ENCODE measurements at places on chromosomes 6 and 20.
A peak's percentile ranks its signal among the peaks of the same experiment; 100 is the strongest.

- DNase-seq: no peak
Observed at GRCh38 chr6:16969699-16970655, 131.9 kb upstream of the STMND1 start.

- no peak for DNase-seq
Observed at GRCh38 chr6:98787961-98788360, 46.4 kb upstream of the POU3F2 start.

DNA sequence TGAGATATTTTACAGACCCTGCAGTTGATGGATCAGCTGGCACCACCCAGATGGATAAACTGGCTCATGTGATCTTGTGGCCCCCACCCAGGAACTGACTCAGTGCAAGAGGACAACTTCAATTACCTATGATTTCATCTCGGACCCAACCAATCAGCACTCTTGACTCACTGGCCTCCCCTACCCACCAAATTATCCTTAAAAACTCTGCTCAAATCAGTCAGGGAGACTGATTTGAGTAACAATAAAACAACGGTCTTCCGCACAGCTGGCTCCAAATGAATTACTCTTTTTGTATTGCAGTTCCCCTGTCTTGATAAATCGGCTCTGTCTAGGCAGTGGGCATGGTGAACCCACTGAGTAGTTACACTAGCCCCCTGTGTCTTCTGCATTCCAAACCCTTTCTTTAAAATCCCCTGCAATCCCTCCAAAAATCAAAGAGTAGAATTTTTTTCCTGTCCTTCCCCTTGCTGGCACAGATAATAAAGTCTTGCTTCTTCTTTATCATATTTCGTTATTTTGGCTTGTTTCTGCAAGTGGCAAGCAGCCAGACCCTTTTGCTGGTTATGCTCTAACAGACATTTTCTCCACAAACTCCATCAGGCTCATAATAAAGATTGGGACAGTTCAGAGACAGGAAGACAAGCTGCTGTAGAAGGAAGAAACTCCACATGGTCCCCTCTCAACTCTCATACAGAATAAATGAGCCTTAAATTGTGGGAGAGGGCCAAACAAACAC, 48.3 kb downstream of the OR2B6 start:
- no peak for DNase-seq

GRCh38 chr20:25738198-25738597, 41.5 kb upstream of the ZNF337 start:
- DNase-seq: no peak

DNA sequence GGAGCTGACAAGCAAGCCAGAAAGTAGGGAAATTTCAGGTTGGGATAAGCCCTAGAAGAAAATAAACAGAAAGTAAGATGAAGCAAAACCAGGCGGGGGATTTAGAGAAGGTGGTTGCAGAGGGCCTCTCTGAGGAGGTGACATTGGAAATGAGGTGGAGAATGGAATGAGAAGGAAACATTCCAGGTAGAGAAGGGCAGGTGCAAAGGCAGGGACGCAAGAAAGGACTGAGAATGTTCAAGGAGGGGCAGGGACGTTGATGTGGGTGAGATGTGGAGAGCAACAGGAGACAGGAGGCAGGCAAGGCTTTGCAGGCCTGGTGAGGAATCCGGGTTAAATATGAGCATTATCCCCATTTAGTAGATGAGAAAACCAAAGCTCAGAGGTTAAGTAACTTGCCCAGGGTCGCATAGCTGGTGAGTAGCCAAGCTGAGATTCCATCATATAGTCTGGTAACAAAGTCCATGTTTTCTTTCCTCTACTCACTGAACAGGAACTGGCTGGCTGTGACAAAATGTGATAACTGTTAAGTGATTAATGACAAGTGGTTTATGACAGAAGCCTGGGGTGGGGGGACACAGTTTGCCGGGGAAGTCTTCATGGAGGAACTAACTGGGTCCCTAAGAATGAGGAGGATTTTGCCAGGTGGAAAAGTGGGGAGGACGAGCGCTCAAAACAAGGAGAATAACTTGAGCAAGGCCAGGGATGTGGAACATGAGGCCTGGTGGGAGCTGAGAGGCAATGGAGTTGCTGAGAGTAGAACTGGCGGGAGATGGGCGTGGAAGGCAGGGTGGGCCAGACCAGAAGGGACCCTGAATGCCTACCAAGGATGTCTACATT, 32.6 kb downstream of the MRPL14 start:
- DNase-seq: no peak

- DNase-seq: no peak
Observed at GRCh38 chr20:19056909-19057308, 155.5 kb upstream of the SLC24A3 start.

DNA sequence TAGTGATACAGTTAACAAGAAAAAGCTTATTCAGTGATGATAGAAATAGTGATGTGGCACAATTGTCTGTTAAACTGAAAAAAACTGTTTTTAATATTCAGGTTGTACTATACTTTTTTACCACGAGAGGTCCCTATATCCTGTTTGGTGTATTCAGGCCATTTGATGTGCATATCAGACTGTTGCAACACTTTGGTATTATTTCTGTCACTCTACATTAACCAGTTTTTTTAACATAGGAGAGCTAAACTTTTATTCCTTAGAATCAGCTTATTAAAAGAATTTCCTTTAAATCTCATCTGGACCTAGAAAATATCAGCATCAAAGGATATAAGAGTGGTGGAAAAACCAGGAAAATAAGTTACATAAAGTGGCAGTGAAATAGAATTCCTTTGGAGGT, 36.8 kb downstream of the TSPYL4 start:
- DNase-seq: peak; percentile 10

DNA sequence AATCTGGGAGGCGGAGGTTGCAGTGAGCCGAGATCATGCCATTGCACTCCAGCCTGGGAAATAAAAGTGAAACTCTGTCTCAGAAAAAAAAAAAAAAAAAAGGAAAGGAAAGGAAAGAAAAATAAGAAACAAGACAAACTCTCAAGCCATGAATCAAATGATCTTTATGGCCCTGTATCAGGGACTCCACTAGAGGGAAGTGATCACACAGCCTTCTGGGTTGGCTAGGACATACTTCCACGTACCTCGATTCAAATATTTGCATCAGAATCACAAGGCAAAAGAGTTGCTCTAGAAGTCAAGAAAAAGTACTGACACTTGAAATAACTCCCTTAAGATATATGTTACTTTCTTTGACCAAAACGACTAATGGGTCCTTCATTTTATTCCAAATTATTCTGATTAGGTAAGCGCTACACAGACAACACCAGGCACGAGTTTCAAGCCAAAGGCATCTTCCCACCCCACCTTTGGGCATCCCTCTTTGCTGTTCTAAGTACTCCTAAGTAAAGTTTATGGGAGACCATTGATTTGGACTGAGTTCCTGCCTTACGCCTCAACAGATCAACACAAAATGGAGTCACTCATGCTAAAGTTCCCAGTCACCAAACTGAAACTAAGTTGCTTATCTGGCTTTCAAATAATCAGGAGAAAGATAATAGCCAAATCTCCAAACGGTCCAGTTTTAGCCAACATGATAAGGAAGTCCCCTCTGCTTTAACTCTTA, 77.5 kb upstream of the NT5E start:
- DNase-seq: no peak

DNA sequence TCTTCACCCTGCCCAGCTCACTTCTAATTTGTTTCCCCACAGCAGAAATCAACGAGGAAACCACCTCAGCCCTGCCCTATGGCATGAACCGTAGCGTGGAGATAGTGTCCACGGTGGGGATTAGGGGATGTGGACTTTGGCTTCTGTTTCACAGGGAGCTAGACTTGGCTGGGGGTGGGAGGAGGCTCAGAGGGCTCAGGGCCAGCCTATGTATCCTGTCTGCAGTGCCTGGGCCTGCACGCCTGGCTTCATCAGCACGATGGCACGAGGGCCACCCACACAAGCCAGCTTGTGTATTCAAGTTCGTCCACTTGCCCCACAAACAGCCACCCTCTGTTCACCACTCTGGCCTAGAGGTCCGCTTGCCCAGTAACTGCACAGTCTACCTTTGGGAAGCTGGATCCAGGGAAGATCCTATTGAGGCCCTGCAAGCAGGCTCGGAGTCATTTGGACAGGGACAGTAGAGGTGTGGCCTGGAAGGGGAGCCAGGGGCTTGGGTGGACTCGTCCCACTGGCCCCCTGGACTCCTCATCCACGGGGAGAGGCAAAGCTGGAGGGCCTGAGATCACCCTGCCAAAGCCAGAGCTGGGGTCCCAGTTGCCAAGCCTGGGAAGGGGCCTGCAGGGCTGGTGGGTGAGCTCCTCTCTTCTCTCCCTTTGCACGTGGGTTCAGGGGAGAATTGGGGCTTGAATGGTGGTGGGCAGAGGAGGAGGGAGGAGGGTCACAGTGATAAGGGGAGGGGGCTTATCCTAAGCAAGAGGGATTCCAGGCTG, 38.0 kb upstream of the FAM83D start:
- no peak for DNase-seq

DNA sequence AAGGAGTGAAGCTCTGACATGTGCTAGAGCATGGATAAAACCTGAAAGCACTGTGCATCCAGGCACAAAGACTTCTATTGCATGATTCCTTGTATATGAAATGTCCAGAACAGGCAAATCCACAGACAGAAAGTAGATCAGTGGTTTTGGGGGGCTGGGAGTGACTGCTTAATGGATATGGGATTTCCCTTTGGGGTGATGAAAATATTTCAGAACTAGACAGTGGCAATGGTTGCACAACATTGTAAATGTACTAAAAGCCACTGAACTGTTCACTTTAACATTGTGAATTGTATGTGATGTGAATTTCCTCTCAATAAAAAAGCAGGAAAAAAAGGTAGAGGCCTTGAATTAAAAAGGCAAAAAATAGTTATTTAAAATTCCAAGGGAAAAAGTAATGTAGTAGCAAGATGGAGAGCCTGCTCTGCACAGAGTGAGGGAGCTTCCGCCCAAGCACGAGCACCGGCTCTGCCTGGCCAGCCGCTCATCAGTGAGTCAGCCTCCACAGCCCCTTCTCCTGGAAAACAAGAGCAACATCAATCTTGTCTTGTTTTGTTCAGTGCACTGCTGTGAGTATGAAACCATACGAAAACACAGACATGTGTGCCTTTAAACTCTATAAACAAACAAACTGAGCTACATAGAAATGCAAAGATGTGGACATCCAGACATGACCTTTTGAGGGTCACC, 74.6 kb upstream of the THBS2 start:
- no peak for DNase-seq

- DNase-seq: no peak
Observed at GRCh38 chr6:12175626-12176025, 114.5 kb upstream of the EDN1 start.

DNA sequence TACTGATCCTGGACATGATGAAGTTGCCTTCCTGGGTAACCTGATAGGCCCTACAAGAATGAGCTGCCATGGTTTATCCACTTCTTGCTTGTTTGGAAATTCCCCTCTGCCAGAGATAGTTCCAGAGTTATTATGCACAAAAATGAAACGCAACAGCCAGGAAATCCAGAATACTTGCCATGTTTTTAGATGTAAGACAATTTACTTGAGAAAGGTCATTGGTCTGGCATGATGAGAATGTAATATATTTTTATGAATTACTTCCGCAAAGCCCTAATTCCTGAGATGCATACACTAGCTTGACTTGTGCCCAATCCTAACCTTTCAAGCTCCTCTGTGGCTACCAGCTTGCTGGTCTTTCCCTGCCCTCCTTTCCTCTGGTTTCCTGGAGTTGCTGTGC, 27.9 kb upstream of the NT5E start:
- no peak for DNase-seq

- no peak for DNase-seq
Observed at GRCh38 chr6:121764493-121764892, 329.0 kb downstream of the GJA1 start.

DNA sequence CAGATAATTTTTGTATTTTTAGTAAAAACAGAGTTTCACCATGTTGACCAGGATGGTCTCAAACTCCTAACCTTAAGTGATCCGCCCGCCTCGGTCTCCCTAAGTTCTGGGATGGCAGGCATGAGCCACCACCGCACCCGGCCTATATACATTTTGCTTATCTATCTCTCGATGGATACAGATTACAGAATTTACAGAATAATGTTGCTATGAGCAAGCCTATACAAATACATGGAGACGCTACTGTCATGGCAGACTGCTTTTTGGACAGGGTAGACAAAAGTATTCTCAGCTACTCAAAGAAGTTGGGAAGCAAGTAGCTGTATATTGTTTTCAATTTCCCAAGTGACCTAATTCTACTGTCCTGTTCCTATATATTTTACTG, 1.6 kb downstream of the HSPA1L start:
- DNase-seq: no peak

DNA sequence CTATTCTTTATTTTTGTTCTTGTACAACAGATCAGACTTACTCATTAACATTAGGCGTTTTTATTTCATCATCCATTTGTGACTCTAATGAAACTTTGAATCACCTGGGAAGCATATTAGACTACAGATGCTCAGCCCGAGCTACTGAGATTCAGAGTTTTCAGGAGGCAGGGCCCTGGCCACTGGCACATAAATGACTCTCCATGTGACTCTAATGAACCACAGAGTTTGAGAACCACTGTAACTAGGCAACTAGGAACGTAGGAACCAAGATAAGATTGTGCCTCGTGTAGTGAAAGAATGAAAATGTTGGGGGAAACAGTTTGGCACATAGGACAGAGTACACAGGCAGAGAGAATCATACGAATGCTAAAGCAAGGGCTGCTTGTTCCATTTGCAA, 405.9 kb upstream of the BTBD3 start:
- no peak for DNase-seq

GRCh38 chr6:121771937-121772720, 336.7 kb downstream of the GJA1 start:
- no peak for DNase-seq

DNA sequence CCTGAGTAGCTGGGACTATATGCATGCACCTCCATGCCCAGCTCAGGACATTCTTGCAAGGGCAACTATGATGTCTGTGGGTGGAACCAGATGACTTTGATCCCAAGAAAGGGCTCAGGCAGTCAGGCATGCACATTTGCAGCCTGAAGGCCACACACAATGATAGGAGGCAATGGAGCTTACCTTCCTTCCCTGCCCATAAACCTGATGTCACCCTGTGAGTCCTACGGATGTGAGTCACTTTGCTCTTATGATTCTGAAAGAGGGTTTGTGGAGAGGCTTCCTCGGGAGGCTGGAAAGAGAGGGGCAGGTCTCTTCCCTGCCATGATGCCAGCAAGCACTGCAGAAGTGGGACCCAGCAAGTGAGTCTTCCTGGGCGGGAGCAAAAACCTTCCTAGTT, 202.4 kb downstream of the LY86 start:
- DNase-seq: no peak

DNA sequence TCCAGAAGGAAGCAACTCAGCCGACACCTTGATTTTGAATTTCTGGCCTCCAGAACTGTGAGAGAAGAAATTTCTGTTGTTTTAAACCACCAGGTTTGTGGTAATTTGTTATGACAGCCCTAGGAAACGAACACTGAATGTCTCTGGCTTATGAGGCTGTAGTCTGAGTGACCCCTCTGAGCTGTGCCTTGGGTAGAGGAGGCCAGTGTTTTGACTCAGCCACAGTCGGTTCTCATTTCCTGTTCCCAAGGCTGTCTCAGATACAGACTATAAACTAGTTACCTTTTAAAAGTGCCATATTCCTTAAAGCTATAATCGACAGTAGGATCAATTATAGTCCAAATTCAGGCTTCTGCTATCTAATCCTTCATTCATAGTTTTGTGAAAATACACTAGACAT, 391.2 kb upstream of the MAP3K7 start:
- no peak for DNase-seq

GRCh38 chr6:89205819-89206218, 11.3 kb downstream of the GABRR1 start:
- no peak for DNase-seq

- no peak for DNase-seq
Observed at GRCh38 chr6:42020967-42021366, 29.4 kb upstream of the TAF8 start.
